ENCODE measurements at places on chromosomes 2 and 18.

- DNase-seq: peak; percentile 86
Measured at GRCh38 chr18:55405893-55406406, 182.0 kb downstream of the TCF4 start.

DNA sequence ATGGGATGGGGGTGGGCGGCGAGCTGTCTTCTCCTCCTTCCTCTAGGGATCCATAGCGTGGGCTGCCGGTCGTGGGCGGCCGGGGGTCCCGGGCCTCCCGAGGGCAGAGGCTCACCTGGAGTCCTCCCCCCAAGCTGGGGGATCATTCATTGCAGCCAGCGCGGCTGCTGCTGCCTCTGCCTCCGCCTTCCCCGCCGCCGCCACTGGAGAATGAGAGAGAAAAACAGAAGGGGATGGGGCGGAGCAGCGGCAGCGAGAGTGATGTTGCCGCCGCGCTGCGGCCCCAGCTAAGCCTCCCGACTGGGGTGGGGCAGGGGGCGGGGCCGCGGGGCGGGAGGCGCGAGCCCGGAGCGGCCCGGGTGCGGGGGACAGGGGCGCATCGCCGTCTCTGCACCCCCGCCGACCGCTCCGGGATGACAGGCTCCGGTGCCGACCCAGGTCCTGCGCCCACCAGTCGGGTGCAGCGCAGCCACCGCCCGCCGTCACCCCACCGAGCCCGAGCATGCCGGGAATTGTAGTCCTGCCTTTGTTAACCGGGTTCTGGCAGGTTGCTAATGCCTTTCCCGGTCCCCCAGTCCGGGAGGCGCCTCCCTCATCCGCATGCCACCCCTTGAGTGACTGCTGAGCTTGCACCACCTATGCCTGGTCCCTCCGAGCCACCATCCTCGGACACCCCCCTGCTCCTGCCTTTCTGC, at the start of gene KIF3C:
TSS of gene KIF3C (minus strand) at position 225 of the 695 bp plus-strand sequence. CDS start 580 bp downstream, outside the sequence.
- DNase-seq: peak; percentile 45

GRCh38 chr2:232876161-232876977, 6.3 kb downstream of the SNORC start:
- peak; percentile 13 for DNase-seq

GRCh38 chr18:59733421-59733820, 36.2 kb upstream of the CCBE1 start:
- DNase-seq: no peak

- no peak for DNase-seq
Measured at GRCh38 chr2:214107726-214108125, 303.1 kb upstream of the VWC2L start.

- DNase-seq: no peak
Measured at GRCh38 chr2:194090251-194090905, 1566.6 kb upstream of the SLC39A10 start.

DNA sequence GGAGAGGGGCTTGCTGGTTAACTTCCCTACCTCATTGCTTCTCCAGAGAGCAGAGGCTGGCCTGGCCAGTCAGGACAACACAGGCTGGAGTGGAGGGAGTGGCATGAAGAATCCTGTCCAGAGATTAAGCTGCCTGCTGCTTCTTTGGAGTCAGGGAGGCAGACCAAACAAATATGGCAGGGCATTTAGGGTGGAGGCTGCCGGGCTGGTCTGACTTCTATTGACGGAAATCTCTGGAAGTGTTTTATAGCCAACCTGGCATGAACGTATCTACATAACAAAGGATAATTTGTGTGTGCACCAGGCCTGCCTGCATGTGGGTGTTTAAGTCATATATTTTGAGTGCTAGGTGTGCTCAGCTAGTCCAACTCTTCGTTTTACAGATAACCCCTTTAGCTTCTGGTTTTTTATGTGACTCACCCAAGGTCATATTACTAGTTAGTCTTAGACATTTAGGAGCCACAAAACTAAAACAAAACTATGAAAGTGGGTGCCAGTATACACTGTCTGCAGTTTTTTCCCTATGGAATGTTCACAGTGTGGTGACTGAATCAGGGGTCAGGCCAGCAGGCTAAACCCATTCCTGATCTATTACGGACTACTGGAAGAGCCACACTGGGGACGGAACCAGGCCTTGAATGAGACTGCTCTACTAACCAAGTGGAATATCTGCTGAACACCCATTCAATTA, 5.5 kb downstream of the NPC1 start:
- no peak for DNase-seq

DNA sequence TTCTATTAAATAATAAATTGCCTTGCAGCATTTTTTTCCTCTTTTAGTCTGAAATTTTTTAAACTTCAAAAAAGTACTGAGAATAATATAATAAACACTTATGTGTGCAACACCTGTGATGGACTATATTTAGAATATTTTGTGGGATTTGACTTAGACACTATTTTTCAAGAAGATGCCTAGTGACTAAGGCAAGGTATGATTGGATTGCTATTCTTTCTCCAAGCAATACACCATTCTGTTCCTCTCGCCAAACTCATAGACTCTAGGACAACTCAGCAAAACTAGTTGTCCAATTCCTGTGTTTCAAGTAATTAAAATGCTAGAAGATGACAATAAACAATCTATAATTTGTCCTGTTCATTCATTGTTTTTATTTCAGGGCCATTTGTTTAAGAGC, 75.9 kb downstream of the METTL4 start:
- DNase-seq: no peak

DNA sequence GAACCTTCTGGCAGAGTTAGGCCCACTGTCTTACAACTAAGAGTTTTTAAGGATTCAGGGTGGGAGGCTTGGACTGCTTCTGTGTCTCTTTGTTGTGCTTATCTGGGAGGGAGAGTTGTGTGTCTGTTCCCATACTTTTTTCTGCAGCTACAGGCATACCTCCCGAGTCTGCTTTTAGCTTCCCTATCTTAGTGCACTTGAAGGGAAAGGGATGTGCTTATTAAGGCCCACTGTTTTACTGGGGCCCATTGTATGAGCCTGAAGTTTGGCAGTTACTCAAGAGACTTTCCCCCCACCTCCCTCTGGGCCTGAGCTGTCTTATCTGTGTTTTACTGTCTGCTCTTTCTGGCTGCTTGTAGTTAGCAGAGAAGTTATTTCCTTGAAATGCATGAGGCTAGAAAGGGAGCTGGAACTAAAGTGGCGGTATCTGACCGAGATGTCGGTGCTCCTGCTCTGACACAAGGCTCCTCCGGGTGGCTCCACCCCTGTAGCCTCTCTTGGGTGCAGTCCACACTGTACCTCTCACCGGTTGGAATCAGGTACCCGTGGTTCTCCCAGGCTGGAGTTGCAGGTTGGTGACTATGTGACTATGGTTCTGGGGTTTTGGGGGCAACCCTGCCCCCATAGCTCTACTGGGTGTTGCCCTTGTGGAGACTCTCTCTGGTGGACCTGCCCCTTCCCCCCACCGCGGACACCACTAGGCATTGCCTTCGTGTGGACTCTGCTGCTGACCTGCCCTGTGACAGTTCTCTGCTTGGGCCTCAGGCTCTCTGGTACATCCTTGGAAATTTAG, 12.9 kb downstream of the UBR3 start:
- DNase-seq: no peak

GRCh38 chr2:210128961-210129360, 42.2 kb downstream of the KANSL1L start:
- no peak for DNase-seq

DNA sequence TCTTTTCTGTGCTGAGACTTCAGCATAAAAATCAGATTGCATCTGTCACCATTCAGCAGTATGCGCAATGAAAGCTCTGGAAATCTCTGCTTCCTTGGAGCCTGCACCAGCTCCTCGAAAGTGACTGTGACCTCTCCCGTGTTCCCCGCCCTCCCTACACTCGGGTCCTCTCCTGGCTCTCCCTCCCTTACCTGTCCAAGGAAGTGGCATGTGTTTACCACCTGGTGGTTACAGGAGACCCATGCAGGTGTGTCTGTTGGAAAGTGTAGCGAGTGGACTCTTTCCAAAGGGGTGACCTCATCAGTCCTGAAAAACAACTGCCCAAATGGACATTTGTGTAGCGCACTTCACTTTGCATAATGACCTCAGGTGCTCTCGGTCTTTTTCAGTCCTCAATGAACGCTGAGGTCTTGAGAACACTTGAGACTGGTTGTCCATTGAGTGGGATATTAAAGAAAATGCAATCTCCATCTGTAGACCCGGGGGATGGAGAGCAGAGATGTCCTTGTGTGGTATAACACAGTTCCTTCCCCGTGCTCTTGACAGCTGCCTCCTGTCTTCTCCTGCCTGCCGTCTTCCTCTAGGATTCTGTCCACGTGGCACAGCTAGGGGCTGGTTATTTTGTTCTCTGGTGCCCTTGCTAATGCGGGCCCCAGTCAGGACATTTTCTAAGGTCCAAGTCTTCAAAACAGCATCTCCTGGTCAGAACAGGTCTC, 133.2 kb downstream of the ACKR3 start:
- DNase-seq: no peak

DNA sequence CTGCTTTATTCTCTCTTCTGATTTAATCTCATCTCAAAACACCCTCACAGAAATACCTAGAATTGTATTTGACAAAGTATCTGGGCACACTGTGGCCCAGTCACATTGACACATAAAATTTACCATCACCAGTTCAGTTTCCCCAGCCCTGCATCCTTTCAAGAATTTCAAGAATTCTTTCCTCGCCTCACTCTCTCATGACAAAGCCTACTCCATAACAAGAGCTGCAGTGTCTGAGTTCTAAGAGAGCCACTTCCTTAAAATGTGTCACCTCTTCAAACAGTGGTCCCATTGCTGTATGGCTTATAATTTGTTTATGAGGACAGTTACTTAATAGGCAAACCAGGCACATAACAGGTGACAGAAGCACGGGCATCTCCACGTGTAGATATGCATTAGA, 90.9 kb upstream of the STK39 start:
- DNase-seq: no peak

- DNase-seq: no peak
Measured at GRCh38 chr2:652881-653480, 24.2 kb downstream of the TMEM18 start.

DNA sequence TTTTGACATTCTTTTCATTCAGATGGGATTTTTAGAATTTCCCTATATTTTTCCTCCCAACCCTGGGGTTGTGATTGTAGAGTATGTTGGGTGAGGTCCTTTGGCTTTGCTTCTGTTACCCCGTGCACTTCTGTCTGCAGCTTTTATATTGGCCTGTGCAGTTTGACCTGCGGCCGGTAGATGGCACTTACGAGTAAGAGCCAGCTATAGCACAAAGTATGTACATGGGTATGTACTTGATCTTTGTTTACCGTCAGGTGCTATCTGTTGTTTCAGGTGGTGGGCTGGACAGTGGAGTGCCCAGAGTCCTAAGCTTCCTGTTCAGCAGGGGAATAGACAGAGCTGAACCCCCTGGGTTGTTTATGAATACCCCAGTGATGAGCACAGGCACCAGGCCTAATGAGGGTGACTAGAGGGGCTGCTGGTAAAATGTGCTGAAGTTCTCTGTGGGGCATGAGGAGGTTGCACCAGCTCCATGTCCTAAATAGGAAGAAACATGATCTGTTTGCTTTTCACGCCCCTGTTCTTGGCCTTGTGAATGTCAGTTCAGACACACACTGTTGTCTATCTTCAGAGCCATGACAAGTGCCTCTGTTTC, 58.9 kb upstream of the THUMPD2 start:
- no peak for DNase-seq

- no peak for DNase-seq
Measured at GRCh38 chr2:84878896-84879583, 1.8 kb downstream of the TRABD2A start.

DNA sequence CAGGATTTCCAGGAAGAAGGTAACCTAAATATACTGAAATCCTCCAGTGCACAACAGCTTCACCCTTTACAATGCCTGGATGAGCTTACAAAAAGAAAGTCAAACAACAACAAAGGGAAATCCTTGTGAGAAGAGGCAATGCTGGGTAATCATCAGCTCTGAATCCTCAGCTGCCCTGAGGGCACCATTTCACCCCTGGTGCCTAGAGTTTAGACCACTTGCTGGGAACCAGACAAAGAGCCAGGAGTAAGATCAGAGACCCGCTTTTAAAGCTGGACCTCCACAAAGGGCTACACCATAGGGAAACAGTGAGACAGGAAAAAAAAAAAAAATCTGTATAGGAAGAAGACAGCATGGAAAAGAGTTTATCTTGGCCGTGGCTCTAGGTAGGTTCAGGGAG, 97.0 kb downstream of the FOXI3 start:
- DNase-seq: no peak

- no peak for DNase-seq
Measured at GRCh38 chr2:199710551-199710950, 140.4 kb downstream of the FTCDNL1 start.

- no peak for DNase-seq
Measured at GRCh38 chr2:15633971-15634346, 42.3 kb downstream of the DDX1 start.

All from tibial nerve (tissue), 4 donors.